RCC 7860 (cell line): ENCODE measurements at places on chromosomes 4 and X.

GRCh38 chr4:7054106-7054880 is 11.1 kb downstream of the TADA2B start:
- no peak for DNase-seq

DNA sequence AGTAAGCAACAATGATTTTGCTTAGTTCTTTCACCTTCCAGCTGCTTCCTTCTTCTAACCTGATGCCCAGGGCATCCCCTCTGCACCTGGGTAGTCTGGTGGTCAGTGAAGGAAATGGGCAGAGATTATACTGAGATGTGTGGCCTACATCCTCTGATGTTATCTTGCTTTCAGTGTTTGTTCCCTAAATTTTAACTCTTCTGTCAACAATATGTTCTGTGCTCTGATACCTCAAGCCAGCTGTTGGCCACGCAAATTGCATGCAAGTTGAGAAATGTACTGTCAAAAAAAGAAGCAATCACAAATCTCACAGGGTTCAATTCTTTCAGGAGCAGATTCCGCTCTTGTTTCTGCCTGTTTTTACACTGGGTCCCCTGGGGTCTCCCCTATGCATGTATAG is 73.8 kb downstream of the FBXW7 start:
- DNase-seq: no peak

GRCh38 chr4:16116493-16116990 is 32.7 kb upstream of the PROM1 start:
- no peak for DNase-seq

- DNase-seq: no peak
These were observed 403.2 kb upstream of the RASGEF1B start for GRCh38 chr4:81874661-81875515.

- DNase-seq: no peak
These were observed 620.8 kb upstream of the NR3C2 start for GRCh38 chr4:149062997-149063396.
